ENCODE measurements at places on chromosomes 13 and 19.

DNA sequence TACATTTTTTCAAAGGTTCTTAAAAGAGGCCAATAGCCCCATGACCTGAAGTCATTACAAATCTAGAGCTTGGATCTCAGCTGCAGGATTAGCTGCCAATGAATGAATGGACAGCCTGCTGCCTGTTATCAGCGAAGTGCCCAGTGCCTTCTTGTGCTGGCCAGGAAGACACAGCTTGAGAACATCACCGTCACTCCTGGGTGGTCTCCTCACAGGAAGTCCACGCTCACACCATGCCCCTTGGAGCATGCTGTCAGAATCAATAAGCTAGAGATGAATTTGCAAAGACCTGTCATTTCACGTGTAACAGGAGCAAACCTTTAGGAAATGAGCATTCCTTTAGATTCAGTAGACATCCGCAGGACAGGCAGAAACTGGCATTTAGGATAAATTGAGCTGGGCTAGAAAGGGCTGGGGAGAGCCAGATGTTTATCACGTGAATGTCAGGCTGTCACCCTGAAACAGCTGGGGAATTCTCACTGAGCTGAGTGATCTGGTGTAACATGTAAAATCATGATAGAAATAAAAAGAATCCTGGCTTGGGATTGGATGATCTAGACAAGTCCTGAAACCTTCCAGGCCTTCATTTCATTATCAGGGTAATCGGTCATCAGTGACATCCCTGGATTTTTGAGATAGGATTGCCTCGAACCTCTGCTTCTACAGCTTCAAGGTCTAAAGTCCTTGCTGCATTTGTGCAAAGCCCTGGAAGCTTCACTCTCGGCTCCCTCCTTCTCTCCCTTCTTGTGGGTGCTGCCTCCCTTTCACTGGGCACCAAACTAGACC, 49.9 kb upstream of the MEDAG start:
- no peak for DNase-seq

- DNase-seq = no peak
Observed at GRCh38 chr13:28684257-28684656, 25.3 kb downstream of the POMP start.

- DNase-seq = no peak
Observed at GRCh38 chr19:16851031-16851712, 22.0 kb downstream of the SIN3B start.

DNA sequence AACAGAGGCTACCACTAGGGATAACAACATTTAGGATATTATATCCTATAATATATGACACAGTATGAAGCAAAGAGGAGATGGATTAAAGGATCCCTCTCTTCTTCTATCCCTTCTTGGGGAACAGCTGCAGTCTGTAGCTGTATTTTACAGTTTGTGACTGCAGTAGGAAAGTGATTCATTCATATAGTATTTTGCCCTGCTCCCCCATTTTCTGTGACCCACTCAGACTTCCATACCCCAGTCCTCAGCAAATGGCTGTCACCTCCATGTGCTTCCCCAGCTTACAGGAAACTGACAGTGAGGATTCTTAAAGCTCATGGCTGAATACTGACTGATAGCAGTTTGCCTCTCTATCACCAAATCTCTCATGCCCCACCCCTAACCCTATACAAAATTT, 27.5 kb downstream of the MICU2 start:
- no peak for DNase-seq

- no peak for DNase-seq
Observed at GRCh38 chr13:39375601-39376000, 227.4 kb downstream of the LHFPL6 start.

GRCh38 chr13:80012251-80012650, 328.7 kb downstream of the SPRY2 start:
- no peak for DNase-seq

DNA sequence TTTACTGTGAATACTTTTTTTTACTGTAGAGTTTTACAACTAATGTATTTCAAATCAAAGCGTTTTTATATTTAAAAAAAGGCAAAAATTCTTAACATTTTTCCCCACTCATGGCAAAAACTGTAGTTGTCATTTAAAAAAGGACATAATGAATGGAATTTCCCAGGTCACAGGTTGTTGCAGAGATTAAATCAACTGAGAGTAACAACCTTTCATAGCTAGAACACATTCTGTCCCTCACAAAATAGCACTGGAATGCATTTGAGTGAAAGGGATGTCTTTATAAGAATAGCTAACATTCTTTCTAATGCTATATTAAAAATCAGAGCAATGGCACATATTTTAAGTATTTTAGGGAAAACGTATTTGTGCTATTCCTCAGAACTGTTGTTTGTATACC, 1393.3 kb upstream of the ATXN8OS start:
- DNase-seq = no peak

DNA sequence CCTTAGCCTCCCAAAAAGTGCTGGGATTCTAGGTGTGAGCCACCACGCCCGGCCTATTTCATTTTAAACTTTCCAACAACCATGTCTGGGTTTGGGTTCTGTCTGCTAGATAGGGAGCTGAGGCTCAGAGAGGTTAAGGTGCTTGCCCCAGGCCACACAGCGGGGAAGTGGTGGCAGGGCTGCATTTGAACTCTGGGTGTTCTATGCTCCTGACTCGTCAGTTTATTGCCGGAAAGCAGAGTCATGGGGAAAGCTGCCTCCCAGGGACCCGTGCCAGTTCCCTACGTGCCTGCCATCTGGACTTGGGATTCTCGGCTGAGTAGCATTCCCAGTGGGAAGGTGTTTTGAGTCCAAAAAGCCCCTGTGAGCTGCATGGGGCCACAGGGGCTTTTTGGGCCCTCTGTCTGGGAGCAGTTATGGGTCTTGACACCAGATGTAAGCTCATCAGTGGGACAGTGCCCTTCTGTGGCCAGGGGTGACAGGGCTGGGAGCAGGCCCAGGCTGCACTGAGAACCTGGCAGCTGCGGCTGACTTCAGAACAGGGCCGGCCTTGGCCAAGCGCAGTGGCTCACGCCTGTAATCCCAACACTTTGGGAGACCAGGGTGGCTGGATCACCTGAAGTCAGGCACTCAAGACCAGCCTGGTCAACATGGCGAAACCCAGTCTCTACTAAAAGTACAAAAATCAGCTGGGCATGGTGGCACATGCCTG, 10.9 kb downstream of the RFX1 start:
- no peak for DNase-seq

DNA sequence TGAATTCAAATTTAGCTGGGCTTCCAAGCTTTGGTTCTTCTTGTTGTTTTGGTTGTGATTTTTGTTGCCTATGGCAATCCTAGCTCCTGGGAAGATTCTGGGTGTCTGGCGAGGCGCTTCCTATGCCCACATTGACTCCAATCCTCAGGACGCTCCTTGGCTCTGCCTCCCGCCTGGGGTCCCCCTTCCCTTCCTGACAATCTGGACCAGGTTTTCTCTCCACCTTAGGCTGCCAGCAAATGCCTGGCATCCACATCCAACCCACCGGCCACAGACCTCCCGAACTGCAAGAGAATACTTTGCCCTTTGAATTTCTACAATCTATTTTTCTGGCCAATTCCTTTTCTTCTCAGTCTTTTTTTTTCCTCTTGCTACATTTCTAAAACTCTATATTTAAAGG, 186.9 kb upstream of the UBL3 start:
- no peak for DNase-seq

- no peak for DNase-seq
Observed at GRCh38 chr13:42218576-42218975, 53.4 kb upstream of the AKAP11 start.

GRCh38 chr13:96527497-96527896, 437.6 kb downstream of the HS6ST3 start:
- DNase-seq = no peak

DNA sequence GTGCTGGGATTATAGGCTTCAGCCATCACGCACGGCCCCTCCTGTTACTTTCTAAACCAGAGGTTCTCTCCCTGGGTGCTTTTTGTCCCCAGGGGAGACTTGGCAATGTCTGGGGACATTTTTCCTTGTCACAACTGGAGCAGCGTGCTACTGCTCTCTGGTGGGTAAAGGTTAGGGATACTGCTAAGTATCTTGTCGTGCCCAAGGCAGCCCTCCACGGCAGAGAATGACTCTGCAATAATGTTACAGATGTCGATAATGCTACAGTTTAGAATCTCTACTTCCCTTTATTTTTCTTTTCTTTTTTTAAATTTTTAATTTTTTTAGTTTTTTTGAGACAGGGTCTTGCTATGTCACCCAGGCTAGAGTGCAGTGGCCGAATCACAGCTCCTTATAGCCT, 38.0 kb downstream of the ADGRE1 start:
- no peak for DNase-seq

GRCh38 chr13:78662467-78662866, 3.5 kb upstream of the OBI1 start:
- DNase-seq = no peak

- peak; percentile 68 for DNase-seq
Observed at GRCh38 chr19:35045667-35046300, 4.3 kb downstream of the HPN start.

DNA sequence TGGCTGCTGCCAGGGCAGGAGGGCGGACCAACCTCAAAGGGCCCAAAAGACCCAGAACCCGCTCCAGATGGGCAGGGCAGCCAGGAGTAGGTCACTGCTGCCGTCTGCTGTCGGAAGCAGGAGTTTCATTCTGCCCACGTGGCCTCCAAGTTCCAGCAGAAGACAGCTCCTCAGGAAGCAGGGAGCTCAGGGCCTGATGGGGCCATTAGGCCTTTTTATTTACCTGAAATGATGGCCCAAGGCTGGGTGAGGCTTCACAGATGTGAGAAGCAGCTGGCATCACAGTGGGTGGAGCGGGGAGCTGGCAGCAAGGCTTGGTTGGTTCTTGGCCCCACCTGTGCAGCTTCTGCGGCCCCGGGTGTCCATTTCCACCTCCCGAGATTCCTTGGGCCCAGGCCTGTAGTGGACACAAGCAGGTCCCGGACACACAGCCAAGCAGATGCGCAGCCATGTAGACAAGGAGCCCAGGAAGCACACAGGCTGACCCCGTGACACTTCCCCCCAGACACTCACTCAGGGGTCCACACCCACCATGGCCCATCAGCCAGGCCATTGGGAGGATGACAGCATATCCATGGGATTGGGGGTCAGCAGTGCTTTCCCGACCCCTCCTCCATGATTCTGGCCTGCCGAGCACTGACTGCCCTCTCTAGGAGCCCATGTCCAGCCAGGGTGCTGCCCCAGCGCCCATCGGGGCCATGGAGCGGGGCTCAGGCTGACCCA, 26.4 kb downstream of the C13orf46 start:
- no peak for DNase-seq

DNA sequence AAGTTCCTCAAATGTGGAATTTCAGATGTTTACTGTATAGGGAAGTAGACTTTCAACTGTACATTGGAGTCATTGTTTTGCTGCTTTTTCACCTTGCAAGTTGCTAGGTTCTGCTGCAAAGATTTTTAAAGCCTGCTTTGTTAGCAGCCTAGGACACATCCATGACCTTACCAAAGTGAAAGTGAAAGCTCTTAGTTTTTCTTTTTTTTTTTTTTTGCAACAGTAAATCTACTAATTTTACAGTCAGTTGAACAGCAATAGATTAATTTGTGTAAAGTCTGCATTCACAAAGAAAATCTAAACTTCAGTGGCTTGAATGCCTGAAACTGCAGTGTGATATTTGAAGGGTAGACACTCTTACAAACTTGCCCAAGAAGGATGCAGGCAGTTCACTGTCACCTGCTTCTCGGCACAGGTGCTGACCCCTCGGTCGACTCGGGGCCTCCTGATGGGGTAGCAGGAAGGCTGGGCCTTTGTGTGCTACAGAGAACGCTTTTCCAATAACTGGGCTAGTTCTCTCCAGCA, 5.0 kb upstream of the MTIF3 start:
- no peak for DNase-seq

DNA sequence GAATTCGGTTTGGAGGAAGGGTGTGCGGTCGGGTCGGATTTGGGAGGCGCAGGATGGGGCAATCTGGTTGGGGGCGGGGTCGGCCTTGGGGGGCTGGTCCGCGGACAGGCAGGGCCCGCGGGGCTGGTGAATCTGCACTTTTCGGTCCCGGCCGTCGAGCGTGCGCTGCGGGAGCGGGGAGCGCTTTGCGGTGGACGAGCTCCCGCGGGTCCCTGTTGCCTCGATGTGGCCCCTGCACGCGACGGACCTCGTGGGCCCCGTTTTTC, 11.9 kb downstream of the PEAK3 start:
- DNase-seq = no peak

GRCh38 chr13:108525827-108526226, 103.6 kb upstream of the MYO16 start:
- no peak for DNase-seq

DNA sequence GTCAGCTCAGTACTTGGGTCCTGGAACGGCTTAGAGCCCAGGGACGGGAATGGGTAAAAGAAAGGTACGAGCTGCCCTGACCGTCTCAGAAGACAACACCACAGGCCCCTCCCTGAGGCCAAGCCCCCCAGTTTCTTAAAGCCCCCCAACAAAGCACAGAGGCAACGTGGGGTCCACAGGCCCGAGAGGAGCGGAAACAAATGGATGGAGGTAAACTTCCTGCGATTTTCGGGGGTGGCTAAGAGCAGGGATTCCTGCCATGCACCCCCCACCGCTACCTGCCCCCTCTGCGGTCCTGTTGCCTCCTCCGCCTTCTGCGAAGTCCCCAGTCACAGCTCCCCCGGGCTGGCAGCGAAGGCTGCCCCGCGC, 48.2 kb downstream of the PTPRS start:
- DNase-seq = peak; percentile 58

- no peak for DNase-seq
Observed at GRCh38 chr19:802498-803098, 5.3 kb downstream of the PTBP1 start.

DNA sequence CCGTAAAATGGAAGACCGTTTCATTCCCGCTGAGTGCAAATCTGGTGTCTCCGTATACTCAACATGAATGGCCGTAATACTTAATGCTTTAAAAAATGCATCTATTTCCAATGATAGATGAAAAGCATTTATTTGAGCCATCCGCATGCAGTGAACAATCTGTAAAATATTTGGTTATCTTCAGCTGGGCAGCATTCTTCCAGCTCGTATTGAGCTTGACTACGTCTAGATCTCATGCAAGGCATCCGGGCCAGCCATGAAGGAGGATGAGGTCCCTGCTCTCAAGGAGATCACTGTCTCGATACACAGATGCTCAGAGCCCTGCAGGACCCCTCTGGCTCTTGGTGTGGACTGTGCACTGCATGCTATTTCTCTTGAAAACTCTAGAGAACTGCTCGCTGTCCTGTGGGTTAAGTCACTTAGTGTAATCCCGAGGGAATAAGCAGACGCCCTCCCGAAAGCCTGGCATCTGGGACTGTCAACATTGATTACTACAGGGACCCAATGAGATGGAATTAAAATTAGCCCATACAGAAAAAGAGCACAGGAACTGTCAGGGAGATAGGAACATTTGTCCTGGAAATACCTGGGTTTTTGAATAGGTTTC, 112.4 kb upstream of the RNF113B start:
- DNase-seq = no peak

- DNase-seq = no peak
Observed at GRCh38 chr13:75417012-75417384, 65.0 kb downstream of the TBC1D4 start.

- no peak for DNase-seq
Observed at GRCh38 chr19:9313756-9314155, 4.1 kb upstream of the ZNF699 start.

DNA sequence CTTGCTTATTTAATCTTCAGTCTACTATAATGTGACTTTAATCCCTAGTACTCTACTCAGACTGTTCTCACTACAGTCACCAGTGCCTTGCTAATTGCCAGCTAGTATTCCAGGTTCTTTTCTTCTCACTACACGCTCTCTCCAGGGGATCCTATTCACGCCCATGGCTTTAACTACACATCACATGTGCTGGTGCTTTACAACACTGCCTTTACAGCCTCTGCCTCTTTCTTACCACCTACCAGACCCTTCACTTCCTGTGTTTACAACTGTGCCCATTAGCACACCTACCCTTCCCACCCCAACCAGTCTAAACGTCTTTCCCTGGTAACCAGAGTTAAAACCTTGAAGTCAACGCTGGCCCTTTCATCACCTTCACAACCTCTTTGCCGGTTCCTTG, 249.5 kb downstream of the DNAJC15 start:
- DNase-seq = no peak
